ENCODE measurements at places on chromosomes 16 and 17.

DNA sequence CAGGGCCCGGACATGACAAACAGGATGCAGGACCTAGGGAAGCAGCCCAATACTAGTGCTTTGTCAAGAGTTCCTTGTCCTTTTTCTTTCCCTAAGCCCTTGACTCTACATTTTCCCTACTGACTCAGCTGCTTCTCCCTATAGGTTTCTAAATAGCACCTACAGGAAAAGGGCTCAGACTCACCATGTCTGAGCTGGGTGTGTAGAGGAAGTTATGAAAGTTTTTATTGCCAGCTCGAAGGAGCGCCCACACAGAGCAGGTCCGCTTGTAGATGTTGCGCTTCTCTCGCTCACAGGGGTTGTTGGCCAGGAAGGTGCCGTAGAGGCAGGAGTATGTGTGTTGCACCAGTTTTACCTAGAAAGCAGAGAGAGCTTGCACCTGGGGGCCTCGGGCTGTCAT lies 10.6 kb downstream of the MTMR4 start:
- DNase-seq: no peak

DNA sequence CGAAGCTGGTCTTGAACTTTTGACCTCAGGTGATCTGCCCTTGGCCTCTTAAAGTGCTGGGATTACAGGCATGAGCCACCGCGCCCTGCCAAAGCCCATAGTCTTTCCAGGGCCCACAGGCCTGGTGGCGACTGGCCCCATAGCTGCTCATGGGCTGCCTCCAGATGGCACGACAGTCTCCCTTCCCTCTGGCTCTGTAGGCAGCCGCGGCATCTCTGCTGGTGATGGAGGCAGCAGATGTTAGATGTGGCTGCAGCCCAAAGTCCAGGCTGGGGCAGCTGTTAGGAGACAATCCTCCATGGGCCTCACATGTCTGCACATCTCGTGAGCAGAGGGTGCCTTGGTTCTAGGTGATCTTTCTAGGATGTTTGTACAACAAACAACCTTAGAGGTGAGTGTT lies 69.7 kb upstream of the DNAJA2 start:
- DNase-seq: no peak

DNA sequence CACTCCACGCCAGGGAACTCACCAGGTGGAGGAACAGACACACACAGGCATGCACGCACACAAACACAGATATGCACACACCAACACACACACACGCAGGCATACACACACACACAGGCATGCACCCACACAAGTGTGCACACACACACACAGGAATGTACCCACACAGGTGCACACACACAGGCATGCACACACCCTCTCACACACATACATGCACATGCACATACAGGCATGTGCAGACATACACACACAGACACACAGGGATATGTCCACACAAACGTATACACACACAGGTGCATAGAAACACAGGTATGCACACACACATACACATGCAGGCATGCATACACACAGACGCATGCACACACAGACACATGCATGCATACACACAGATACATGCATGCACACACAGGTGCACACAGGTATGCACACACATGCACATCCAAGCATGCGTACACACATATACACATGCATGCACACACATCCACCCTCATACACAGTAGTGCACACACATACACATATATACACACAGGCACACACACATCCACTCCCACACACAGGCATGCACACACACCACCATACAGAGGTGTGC lies 39.2 kb downstream of the COTL1 start:
- DNase-seq: no peak

- DNase-seq: peak; percentile 66
Observed at GRCh38 chr17:21042458-21043295, at the start of gene USP22. Gene USP22, minus strand, starts transcription at chr17:21043011. Its CDS starts 176 bp downstream, at chr17:21042835.

DNA sequence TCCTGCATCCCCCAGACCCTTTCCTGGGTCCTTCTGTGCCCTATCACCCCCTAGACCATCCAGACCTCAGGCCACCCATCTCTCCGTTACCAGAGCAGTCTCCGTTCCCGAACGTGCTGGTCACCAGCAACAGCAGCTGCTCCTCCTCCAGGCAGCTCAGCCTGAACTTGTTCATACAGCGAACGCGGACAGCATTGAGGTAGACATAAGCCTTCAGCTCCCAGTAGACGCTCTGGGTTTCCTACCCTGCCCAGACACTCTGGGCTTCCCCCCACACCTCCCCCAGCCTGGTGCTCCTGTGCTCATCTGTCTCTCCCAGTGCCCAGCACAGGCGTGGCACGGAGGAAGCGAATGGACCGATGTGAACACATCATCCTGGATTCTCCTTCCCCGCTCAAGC lies 41.6 kb upstream of the RNFT1 start:
- DNase-seq: no peak

DNA sequence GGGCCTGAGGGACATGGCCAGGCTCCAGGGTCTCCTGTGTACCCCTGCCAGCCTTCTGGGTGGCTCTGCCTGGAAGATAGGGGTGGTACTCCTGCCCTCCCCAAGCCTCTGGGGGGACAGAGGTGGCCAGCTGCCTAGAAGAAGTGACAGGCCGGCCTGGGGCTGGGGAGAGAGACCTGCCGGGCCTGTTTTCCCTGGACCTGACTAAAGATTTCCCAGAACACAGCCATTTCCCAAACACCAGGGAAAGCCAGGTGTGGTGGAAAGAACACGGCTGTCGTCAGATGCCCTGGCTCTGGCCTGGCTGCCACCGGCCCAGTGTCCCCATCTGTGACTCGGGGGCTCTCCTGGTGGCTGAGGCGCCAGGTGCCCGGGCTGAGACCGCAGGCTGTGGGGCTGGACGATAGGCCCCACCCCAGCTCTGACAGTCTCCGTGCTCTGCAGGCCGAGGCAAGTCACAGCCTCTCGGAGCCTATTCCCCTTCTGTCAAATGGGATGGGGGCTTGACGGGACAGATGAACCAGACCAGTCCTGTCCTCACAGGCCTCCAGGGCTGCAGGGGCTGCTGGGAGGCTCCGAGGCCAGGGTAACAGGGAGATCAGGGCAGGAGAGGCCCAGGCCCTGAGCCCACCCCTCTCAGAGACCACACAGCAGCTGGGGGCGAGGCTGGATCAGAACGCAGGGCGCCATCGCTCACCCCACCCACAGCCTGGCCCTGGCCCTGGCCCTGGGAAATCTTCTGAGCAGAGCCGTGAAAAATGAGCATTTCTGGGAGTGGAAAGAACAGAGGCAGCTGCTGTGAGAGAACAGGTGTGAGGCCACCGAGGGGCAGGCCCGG lies 33.1 kb downstream of the CTU2 start:
- no peak for DNase-seq

DNA sequence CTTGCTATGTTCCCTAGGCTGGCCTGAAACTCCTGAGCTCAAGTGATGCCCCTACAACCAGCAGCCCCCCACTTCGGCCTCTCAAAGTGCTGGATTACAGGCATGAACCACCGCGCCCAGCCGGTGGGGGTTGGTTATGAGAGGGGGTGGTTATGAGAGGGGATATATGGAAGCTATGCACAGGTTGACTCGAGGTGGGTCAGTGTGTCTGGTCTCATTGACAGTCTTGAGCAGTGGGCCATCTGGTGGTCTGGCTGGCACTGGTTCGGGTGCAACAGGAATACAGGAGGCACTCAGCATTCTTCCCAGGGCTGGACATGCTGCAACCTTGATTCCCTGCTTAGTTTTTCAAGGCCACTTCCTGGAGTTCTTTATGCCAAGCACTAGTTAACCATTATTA lies 5.6 kb upstream of the STX1B start:
- DNase-seq: no peak

DNA sequence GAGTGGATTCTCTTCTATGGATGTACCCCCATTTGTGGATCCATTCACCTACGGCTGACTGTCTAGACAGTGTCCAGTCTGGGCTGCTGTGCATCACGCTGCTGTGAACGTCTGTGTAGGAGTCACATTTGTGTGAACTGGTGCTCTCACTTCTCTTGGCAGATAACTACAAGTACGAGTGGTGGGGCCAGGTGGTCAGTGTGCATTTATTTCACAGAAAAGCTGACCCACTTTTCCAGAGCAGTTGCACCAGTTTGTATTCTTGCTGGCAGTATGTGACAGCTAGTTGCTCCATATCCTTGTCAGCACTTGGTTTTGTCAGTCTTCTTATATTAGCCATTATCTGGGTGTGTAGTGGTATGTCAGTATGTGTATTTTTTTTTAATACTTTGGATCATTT lies 28.4 kb downstream of the FOXK2 start:
- DNase-seq: no peak

DNA sequence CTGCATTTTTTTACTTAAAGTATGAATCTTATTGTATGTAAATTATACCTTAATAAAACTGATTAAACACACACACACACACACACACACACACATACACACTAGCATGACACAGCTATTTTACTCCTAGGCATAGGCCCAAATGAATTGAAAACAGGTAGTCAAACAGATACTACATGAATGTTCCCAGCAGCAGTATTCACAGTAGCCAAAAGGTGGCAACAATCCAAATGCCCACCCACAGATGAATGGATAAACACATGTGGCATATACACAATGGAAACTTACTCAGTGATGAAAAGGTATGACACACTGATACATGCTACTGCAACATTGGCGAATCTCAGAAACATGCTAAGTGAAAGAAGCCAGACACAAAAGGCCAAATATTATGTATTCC lies 223.5 kb downstream of the CYB561 start:
- no peak for DNase-seq

GRCh38 chr17:2435862-2436261 lies 35.0 kb upstream of the MNT start:
- DNase-seq: no peak

GRCh38 chr17:63279498-63280230 lies 166.4 kb downstream of the CYB561 start:
- DNase-seq: no peak

- DNase-seq: no peak
Observed at GRCh38 chr17:27613433-27613832, 17.6 kb upstream of the LGALS9 start.

DNA sequence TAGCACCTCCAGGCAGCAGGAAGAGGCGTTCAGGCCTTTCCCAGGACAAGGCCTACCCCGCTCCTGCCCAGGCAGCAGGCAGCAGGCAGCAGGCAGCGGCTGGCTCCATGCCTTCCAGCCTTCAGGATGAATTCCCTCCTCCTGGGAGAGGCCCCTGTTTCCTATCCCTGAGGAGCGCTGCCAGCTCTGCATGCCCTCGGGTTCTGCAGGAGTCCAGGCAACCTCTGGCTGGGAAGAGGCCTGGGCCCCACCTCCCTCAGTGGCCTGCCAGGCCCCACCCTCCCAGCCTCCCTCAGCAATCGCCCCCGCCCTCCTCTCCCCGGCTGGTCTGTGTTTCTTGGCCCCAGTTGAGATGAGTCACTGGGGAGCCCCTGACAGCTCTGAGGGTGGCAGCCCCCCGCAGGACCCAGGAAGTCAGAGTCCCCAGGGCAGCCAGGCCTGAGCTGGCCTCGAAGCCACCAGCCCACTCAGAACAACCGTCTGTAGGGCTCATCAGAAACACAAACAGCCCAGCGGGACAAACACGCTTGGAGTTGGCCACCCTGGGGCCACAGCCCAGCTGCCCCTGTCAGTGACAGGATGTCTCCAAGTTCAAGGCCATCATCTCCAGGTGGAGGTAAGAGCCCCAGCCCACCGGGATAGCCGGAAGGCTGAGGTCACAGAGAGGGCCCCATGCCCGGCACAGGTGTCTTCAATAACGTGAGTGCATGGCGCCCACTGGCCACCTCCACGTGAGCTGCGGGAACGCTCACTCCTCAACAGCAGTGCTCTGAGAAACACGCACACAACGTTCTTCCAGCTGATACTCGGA lies 39.5 kb upstream of the CIBAR2 start:
- no peak for DNase-seq
